Common myeloid progenitor, CD34-positive (primary cell): ENCODE measurements at places on chromosomes 16 and 17.
A peak's percentile ranks its signal among the peaks of the same experiment; 100 is the strongest.

DNA sequence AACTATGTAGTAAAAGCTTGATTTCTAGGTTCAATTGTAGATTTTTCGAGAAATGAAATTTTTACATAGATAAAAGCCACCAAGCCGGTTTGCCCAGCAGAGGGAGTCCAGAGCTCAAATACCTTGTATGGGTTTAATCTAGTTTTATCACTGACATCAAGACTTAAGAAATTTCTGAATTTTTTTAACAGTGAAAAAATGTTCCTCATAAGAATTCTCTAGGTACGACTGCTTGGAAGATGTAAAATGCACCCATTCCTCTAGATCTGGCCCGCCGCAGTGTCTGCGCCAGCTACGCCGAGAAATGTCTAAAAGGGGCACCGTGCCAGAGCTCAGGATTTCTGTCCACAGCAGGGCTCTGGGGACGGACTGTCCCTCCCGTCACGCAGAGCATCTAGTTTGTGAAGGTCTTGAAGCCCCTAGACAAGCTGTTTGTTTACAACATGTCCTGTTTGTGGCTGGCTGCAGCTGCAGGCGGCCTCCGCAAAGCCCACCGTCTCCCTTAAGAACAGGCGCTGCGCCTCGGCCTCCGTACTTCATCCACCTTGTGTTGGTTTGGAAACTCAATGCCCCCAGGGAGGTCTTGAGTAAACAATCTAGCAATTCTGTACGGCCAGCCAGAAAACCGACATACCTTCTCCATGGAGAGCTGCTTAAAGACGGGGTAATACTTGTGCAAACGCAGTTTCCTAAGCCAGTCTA, 24.8 kb downstream of the MAP1LC3B start:
- DNase-seq, result peak; percentile 75

DNA sequence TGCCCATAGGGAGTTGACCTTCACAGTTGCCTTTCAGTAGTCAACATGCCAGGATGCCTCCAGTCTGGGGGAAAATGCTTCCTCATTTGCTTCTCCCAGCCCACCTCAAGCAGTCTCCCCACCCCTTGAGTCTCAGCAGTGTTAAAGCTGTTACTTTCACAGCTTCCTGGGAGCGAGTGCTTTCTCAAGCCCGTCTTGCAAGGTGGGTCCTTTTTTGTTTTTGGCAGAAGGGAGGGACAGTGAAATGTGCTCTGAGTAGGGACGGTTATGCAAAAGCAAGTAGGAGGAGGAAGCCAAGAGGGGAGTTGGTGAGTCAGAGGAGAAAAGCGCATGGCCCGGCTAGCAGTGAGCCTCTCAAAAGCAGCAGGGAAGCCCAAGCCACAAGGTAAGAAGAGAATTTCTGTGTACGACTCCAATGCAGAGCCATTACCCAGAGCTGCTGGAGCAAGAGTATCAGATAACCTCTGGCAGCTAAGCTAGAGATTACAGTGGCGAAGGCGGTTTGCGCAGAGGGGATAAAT, at the start of gene CHST4:
Gene CHST4 (plus strand): TSS at position 316 of the 521 bp plus-strand sequence. CDS start 10,252 bp downstream, outside the sequence.
- peak; percentile 43 for DNase-seq

DNA sequence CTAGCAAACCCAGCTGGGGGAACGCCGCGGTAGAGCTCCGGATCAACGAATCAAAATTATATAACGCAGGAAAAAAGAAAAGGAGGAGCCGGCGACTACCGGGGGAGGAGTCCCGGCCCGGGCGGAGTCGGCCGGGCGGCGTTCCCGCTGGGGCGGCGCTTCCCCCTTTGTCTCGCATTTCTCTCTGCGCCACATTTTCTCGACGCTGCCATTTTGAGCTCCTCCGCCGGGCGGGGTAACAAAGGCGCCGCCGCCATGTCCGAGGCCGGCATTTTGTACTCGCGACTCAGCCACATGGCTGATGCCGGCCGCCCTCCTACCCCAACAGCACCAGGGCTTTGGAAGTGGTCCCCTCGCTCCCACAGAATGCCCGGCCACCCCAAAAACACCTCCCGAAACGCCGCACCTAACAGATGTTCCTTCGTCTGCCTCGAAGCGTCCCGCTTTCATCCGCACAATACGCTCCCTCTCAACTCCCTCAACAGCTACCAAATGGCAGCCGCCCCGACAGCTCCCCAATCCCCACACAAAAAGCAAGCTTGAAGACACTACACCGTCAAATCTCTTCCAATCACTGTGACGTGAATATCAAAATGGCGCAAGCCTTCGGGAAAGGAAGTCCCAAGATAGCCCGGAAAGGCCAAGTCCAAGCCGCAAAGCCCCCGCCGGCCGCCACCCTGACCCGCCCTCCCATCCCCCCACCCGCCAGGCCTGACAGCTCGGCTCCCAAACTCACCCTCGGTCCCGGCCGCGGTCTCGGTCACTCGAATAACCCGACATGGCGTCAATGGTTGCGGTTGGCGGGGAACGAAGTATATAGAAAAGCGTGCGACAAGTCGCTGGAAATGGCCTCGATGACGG, 519 bp downstream of the DDX5 start:
- peak; percentile 89 for DNase-seq

- DNase-seq, result peak; percentile 14
These were observed 736.5 kb downstream of the KCNJ2 start for GRCh38 chr17:70905796-70906195.

DNA sequence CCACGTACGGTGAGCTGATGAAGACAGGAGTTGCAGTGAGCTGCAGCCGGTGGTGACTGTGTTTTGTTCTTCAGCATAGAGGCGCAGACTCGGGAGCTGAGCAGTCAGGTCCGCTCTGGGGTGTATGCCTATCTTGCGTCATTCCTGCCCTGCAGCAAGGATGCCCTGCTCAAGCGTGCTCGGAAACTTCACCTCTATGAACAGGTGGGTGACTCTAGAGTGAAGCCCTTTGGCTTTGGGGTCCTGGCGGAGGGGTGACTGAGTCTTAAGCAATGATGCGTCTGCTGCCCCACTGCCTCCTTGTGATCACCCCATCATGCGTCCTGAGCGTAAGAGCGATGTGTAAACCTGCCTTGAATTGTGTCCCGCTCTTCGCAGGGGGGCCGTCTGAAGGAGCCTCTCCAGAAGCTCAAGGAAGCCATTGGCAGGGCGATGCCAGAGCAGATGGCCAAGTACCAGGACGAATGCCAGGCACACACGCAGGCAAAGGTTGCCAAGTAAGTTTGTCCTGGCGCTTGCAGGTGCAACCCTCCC, 22.9 kb downstream of the UBN1 start:
- DNase-seq, result no peak

- DNase-seq, result no peak
These were observed 4.4 kb downstream of the EPN3 start for GRCh38 chr17:50536683-50537646.

- no peak for DNase-seq
These were observed 14.1 kb downstream of the MAP3K14 start for GRCh38 chr17:45302649-45303173.

DNA sequence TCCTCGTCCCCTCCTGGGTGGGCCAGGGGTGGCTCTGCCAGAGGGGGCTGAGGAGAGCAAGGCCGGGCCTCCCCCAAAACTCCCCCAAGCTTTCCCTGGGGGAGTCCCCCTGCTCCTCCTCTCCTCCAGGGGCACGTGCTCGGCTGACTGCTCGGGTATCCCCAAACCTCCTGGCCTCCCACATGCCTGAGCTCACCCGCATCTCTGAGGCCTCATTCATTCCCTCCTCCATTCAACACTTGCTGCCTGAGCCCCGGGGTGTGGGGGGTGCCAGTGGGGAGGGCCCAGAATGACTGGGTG, 83.1 kb downstream of the RTN4RL1 start:
- no peak for DNase-seq

DNA sequence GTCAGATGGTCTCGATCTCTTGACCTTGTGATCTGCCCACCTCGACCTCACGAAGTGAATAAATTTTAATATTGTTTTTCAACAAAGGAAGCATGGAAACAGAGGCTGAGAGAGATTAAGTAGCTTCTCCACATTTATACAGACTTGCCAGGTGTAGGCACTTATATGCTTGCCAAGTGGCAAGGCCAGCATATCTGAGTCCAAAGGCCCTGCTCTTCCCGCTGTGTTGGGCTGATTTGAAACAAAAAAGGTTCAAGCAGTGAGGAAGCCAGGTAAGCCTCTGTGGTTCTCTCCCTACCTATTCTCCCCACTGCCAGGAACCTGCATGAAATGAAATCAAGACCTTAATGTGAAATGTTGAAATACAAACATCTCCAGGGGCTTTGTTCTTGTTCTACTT, 7.5 kb upstream of the SLC6A4 start:
- DNase-seq, result no peak
